ENCODE measurements at places on chromosomes 1 and 21.

DNA sequence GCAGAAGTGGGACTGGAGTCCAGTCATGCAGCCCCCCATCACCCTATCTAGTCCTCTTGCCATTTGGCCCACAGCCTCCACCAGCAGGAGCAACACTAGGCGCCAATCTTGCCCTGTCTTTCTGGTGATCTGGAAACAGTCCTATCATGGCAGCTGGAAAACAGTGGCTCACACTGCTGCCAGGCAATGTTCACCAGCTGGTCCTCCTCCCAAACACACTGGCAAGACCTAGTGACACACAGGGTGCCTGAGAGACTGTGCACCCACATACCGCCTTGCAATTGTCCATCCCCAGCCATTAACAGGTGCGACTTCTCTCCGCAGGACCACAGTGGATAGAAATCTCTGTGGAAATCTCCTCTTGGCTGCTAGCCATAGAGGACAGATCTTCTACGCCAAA lies 105.5 kb downstream of the HIVEP3 start:
- no peak for DNase-seq

DNA sequence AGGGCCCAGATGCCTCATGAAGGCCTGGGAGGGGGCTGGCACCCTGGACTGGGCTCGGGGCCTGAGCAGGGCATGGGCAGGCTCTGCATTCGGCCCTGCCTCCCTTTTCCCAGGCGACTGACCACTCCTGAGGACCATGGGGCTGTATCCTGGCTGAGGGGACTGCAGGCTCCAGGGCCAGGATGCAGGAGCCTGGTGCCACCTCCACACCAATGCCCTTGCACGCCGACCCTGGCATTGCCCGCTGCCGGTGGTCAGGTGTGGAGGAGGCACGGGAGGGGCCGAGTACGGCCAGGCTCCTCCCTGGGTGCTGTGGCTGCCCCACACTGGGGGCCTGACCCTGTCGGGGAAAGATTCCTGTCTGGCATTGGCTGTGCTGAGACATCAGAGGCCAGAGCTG lies 128.9 kb downstream of the SIK1 start:
- no peak for DNase-seq

GRCh38 chr1:154994591-154994990 lies 1.2 kb downstream of the LENEP start:
- DNase-seq: no peak

DNA sequence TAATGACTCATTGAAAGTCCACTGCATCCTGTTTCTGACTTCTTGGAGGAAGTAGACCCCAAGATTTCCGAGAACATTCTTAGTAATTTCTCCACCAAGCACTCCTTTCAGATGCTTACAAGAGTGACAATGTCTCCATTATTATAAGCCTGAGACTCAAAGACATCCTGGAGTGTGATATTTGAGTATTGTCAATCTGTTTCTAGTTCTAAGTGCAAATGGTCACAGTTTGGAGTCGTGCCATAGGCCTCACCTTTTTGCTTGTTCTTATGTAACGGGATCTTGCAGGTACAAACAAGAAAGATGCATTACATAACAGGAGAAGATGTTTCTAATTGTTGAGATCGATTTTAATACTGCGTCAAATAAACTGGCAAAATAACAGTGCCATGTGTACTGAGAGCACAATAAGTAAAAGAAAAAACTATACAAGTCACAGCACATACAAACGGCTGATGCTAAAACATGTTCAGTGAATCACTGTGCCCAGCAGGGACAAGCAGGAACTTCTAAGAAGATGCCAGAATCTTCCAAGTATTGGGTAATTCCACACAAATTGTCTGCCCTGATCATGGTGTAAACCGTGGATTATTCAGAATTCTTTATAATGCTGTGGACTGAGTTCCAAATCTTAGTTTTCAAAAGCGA lies 54.1 kb downstream of the CD2 start:
- DNase-seq: no peak

DNA sequence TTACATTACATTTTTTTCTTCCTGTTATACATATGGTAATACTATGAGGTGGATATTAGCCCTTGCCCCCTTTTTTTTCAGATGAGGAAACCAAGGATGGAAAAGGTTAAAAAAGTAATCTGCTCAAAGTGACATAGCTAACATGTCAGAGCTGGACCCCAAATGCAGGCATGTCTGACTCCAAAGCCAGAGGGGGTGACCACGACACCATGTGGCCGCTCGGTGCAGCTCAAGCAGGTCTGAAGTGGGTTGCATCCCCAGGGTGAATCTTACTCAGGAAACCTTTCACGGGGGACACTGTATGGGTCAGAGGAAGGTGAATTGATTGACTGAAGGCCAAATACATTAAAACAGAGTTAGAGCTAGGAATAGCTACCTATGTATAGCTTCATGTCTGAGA lies 34.8 kb downstream of the CD34 start:
- no peak for DNase-seq

GRCh38 chr1:209697126-209697525 lies 7.5 kb upstream of the HSD11B1 start:
- peak; percentile 12 for DNase-seq

- no peak for DNase-seq
Measured at GRCh38 chr1:216356945-216357344, 66.3 kb downstream of the USH2A start.

All from small intestine (tissue), 16 donors.